ENCODE measurements at places on chromosomes 6 and 20. TPM values are rescaled to one million over a fixed set of nuclear protein-coding genes. Genes with fewer than 3 reads are reported as not detected.

DNA sequence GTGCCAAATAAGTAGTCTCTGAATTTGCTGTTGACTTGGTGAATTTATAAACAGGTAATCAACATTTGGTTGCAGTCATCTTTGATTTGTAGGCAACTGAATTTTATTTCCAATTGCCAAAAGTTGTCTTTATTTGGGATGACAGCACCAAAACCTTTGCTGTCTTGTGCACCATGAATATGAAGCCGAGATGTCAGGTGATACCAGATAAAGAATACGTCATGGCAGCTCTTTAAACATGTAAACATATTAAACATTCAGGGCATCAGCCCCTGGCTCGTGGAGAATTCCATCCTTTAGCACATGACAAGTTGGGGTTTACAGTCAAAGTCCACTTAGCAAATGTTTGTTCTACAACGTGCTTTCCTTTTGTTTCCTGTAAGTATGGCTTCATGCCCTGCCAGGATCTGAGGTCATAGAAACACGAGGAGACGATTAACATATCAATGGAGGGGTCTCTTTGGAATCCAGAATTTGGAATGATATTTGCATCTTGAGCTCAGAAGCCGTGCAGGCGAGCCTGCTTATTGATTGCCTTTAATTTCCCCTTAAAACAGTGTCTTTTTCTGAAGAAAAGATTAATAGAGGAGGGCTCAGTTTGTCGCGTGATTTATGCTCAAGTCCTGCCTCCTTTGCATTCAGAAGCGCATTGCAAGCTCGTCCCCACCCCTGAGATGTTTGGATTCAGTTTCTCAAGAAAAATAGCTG is 170.2 kb upstream of the ZNF217 start:
- no peak for DNase-seq

The IP6K3 gene
- 0.22 TPM for polyA plus RNA-seq

- DNase-seq = no peak
These were observed 508.1 kb downstream of the EPHA7 start for GRCh38 chr6:92911301-92911700.

The HSPA1L gene
- polyA plus RNA-seq = 6.1 TPM

- no peak for DNase-seq
These were observed 519 bp downstream of the MTRF1L start for GRCh38 chr6:153001767-153002612.

The MAPK13 gene
- 3.4 TPM for polyA plus RNA-seq

DNA sequence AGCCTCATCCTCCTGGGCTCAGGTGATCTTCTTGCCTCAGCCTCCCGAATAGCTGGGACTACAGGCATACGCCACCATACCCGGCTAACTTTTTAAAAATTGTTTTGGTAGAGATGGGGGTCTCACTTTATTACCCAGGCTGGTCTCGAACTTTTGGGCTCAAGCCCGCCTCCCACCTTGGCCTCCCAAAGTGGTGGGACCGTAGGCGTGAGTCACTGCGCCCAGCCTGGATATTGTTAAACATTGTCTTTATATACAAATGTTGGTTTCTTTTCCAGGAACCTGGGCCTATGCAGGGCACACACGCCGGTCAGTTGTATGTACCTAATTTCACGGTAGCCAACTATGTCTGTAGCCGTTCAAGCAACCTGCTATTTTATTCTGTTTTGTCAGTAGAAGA is 60.1 kb downstream of the SYNJ2 start:
- no peak for DNase-seq

The ADGB gene
- polyA plus RNA-seq = not detected

The HLA-DMA gene
- polyA plus RNA-seq = 19.2 TPM

The GTPBP2 gene
- 28.8 TPM for polyA plus RNA-seq
